ENCODE measurements at places on chromosomes 1 and 21. TPM values are rescaled to one million over a fixed set of nuclear protein-coding genes. Genes with fewer than 3 reads are reported as not detected.

The RGS18 gene
- not detected for total RNA-seq

The CYP2J2 gene
- 1.2 TPM for total RNA-seq

The C1orf167 gene
- total RNA-seq = not detected

The SELENBP1 gene
- total RNA-seq = 5.2 TPM

The FLG gene
- total RNA-seq = under 0.01 TPM

The RUNX3 gene
- total RNA-seq = 9.5 TPM

The PRR9 gene
- total RNA-seq = not detected

The RFX5 gene
- total RNA-seq = 43.6 TPM

The COL24A1 gene
- total RNA-seq = 1.2 TPM

The MSH4 gene
- 0.10 TPM for total RNA-seq

The SLC45A3 gene
- 4.7 TPM for total RNA-seq

The BEND5 gene
- total RNA-seq = 1.6 TPM

The NBPF10 gene
- 0.84 TPM for total RNA-seq

The RXFP4 gene
- total RNA-seq = not detected

The GRHL3 gene
- not detected for total RNA-seq

The LCK gene
- total RNA-seq = not detected

The ZSWIM5 gene
- not detected for total RNA-seq

The ESRRG gene
- under 0.01 TPM for total RNA-seq

The BSDC1 gene
- 52.7 TPM for total RNA-seq

The MARK1 gene
- total RNA-seq = 3.7 TPM

The CASQ2 gene
- not detected for total RNA-seq

The C4BPA gene
- total RNA-seq = not detected

The LORICRIN gene
- total RNA-seq = not detected

The CLCNKA gene
- 0.12 TPM for total RNA-seq

The MYBPH gene
- 1.4 TPM for total RNA-seq

The LRRC71 gene
- not detected for total RNA-seq

The FOXO6 gene
- not detected for total RNA-seq

The GIPC2 gene
- total RNA-seq = under 0.01 TPM

The TMPRSS3 gene
- total RNA-seq = not detected

The KCNQ4 gene
- total RNA-seq = not detected

The ARHGEF10L gene
- 3.3 TPM for total RNA-seq

The CLCA4 gene
- total RNA-seq = not detected

The RPTN gene
- not detected for total RNA-seq

The CYP4Z1 gene
- total RNA-seq = not detected

The ASTN1 gene
- total RNA-seq = not detected

The C2CD2 gene
- 18.8 TPM for total RNA-seq

The C1QA gene
- not detected for total RNA-seq

The GBP6 gene
- not detected for total RNA-seq

The OR2L2 gene
- not detected for total RNA-seq

The MGST3 gene
- 457 TPM for total RNA-seq

Data from RPMI7951 (cell line).